ENCODE measurements at places on chromosomes 6 and 20.

GRCh38 chr20:19110881-19111460, 101.5 kb upstream of the SLC24A3 start:
- DNase-seq: no peak

DNA sequence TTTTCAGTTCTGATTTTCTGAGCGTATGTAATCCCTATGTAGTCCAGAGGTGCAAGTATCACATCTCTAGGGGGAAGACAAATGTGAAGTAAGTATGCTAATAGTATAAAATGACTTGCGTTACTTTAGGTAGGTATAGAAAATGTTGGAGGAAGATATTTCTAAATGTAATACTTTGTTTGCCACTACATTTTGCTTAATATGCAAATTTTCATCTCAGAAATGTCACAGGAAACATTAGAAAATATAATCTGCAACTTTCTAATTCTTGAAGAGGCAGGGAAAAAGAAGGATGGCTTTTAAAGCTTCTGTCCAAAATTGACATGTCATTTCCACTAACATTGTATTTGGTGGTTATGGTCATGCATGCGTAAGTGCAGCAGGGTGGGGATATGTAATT, 85.6 kb downstream of the CD2AP start:
- no peak for DNase-seq

- DNase-seq: no peak
These were observed 3.9 kb upstream of the RBM24 start for GRCh38 chr6:17277256-17277655.

DNA sequence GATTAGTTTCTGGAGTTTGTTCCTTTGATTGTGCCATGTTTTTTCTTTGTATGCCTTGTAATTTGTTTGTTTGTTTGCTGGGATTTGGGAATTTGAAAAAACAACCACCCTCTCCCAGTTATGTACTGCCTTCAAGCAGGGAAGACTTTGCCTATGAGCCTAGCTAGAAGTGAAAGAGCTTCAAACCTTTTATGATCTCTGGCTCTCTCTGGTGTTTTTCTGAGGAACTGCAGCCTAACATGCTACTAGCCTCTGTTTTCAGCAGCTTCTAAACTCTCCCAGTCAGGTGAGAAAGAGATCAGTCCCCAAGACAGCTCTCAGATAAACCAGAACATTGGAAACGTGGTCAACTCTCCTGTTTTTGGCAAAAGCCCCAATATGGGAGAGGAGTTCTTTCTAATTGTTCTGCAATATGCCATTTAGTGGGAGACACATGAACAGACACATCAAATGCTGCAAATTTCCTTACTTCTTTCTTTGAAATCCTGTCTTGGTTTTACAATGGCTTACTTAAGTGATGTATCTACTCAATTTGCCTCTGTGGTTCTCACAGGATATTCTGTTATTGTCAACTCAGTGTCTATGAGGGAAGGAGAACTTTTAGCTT, 58.9 kb upstream of the SERINC1 start:
- DNase-seq: peak; percentile 56

- no peak for DNase-seq
These were observed 49.4 kb upstream of the CD83 start for GRCh38 chr6:14068133-14068532.

DNA sequence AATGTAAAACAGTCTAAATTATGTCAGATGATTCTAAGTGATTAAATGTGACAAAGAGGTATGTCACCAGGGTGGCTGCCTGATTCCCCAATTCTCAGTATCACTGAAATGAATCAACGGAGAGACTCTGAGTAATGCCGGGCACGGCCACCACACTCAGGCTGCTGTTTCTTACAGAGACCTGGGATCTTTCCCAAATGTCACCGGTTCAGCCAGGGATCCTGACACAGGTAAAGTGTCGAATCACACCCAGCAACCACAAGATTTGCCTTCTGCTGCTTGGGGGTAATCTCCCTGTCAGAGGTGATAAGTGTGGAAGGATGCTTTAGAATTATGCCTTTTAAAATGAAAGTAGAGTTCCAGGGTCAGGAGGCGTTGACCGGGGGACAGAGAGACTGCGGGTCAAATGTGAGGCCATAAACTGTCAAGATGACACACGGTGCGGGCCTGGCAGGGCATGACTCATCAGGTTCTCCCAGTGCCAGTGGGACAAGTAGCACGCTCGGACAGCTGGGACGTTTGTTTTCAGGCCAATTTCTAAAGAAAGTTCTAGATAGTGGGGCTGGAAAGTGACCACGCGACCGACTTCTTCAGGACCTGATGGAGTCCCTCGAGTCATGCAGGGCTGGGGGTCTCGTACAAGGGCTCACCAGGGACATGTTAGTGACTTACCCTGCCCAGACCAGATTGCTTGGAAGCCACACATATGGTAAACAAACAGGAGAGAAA, 48.9 kb downstream of the PRDM1 start:
- DNase-seq: no peak

- DNase-seq: no peak
These were observed 10.9 kb upstream of the SLC22A3 start for GRCh38 chr6:160337301-160337700.

GRCh38 chr20:62367633-62368391, 700 bp upstream of the LAMA5 start:
- DNase-seq: no peak

GRCh38 chr20:14569641-14570040, 232.2 kb upstream of the FLRT3 start:
- no peak for DNase-seq

- no peak for DNase-seq
These were observed 516.2 kb downstream of the BCKDHB start for GRCh38 chr6:80622641-80623040.

- no peak for DNase-seq
These were observed 25.6 kb downstream of the GFOD1 start for GRCh38 chr6:13461805-13462204.

- no peak for DNase-seq
These were observed 750.7 kb upstream of the CHD6 start for GRCh38 chr20:42368910-42369309.

DNA sequence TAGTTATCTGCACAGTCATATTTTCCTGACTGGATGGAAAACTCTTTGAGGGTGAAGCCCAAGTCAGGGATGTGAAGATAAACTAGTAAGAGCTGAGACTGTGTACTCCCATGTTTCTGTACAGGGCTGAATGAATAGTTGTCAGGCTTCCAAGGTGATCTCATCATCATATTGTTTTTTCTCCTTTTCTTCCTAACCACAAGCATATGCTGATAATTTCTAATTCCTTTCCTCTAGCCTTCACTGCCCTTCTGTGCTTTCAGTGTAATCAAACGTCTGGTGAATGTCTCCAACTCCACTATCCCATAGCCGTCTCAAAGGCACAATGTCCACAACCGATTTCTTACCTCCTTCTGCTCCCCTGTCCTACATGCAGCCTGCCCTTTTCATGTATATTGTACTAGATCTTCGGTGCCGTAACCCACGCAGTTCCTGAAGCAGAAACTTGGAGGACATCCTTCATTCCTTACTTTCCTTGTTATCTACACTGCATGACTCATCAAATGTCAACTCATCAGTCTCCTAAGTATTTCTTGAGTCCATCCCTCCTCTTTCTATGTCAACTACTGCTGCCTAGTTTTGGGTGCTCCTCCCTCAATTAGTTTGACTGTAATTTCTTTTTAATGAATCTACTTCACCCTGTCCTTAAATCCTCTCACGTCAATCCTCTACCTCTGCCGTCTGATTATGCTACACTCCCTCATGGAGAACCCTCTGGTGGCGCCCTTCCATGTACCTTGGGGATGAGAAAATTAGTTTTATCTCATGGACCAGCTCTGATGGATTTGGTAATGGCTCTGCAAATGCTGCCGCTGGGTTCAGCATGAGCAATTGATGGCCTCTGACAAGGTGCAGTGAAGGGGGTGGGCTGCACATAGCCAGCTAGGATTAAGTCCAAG, 21.9 kb downstream of the NCOA7 start:
- no peak for DNase-seq

GRCh38 chr20:53677447-53678314, 84.0 kb upstream of the ZNF217 start:
- DNase-seq: no peak

DNA sequence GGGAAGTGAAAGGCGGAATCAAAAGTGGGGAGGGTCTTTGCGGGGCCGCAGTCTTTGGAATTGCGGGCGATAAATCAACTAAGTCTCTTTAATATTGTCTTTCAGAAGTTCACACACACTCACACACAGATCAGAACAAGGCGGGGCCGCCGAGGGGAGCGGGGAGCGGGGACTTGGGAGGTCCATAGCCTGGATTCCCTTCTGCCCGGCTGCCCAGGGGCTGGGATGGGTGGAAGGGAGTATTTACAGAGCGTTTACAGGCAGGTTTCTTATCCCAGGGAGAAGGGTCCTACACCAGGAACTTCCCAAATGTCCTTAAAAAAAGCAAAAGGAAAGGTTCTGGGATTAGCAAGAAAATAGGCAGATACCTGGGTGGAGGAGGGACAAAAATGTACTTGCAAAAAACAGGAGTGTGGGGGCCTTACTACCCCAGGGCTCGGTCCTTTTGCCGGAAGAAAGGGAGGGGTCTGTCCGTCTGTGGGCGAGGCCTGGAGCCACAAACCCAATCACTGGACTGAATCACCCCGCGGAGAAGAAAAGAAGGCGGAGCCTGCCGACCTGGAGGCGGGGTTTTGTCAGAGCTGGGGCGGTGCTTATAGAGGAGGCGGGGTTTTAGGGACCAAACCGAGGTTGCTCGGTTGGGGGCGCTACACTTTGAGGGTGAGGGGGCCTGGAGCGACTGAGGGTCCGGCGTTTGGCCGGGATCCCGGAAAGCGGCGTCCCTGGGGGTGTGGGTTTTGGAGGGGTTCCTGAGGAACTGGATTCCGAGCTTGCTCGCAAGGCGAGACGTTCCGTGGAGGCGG, 3.2 kb downstream of the PRRT1 start:
- peak; percentile 61 for DNase-seq

GRCh38 chr20:25606094-25606695, 17.6 kb downstream of the NANP start:
- no peak for DNase-seq

GRCh38 chr20:63567386-63568169, 6.5 kb downstream of the HELZ2 start:
- peak; percentile 46 for DNase-seq

DNA sequence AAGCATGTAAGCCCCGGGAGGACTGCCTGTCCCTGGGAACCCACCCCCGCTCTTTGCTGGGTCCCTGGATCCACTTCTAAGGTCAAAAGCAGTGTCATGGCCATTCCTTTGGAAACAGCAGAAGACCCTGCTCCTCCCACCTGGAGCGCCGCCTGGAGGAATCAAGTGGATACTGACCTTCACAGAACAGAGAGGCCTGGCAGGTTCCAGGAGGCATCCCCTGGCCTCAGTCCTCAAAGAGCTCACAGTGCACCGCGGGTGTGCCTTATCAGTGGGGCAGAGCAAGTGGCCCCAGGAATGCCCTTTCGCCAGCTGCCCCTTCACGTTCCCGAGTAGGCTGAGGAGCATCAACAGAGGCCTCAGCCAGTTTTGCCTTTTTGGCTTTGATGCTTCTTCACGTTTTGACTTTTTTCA, 11.1 kb upstream of the SLC4A11 start:
- DNase-seq: no peak

- no peak for DNase-seq
These were observed 102.0 kb downstream of the LAMP5 start for GRCh38 chr20:9616455-9616805.

GRCh38 chr6:156963712-156964700, 186.8 kb downstream of the ARID1B start:
- DNase-seq: no peak

- DNase-seq: no peak
These were observed 60.8 kb upstream of the SSTR4 start for GRCh38 chr20:22974354-22974753.

DNA sequence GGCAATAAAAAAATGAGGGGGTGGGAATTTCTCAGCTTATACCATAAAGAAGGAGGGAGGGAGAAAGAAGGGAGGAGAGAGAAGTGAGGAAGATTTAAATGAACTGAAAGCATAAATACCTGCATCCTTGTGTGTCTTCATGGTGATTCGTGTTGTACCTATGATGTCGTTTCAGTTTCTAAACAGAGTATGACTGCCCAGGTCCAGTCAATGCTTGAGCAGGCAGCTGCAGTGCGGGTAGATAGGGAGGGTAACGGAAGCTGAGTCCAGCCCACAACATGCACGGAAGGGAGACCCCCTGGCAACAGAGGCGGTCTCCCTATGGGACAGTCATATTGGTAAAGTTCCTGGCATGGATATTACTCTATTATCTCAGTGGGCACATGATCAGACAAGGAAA, 184.5 kb downstream of the KIF16B start:
- no peak for DNase-seq

DNA sequence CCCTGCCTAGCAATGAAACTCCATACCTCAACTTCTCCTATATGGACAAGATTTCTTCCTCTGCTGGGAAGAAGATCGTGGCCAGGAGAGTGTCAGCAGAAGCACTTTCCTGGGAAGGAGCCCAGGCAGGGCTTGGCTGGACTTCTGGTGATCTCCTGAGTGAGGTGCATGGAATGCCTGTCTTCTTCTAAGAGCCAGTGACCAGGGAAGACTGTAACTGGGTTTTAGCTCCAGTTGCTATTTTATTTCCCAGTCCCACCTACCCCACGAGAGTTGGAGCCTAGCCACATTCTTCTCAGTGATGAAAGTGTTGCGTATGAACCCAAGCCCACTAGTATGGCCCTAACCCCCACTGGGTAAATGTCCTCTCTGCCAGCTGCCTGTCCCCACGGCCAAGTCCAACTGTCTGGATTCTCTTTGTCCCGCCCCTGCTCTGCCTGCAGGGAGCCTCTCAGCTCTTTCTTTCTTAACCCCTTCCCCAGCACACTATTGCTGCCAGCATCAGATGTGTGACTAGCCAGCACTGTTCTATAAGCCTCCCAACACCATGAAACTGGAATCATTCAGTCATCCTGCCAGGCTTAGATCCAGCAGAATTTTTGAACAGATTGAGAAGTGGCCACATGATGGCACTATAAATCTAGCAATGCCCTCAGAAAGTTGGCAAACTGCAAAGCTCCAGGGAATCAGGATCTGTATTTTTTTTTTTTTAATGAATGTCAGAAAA, 69.8 kb upstream of the FAM184A start:
- no peak for DNase-seq

DNA sequence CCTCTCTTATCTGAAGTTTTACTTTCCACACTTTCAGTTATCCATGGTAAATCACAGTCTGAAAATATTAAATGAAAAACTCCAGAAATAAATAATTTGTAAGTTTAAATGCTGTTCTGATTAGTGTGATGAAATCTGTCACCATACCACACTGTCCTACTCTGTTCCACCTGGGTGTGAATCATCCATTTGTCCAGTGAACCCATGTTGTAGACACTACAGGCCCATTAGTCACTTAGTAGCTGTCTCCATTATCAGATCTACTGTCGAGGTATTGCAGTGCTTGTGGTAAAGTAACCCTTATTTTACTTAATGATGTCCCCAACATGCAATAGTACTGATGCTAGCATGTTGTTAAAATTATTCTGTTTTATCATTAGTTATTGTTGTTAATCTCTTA, 29.2 kb upstream of the MMS22L start:
- no peak for DNase-seq

DNA sequence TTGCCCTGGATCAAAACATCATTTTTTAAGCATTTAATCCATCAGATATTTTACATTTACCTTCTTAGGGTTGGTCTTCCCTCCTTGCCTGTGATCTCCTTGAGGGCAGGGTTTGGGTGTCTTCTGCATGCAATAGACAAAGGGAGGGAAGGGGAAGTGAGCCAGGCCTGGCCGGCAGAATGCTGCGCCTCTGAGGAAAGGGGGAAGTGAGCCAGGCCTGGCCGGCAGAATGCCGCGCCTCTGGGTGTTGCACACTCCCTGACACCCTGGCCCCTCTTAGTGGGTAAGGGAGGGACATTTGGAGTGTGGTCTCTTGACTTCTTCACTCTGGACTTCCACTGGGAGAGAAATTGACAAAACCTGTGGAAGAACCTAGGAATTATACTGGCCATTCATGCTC, 12.4 kb downstream of the PSMF1 start:
- no peak for DNase-seq
